Stimulated activated CD4-positive, alpha-beta T cell treated with anti-CD3 and anti-CD28 coated beads, TNF-alpha, amount 100 ng/mL, for 48 hours (primary cell): ENCODE measurements at places on chromosomes 7 and 10.

DNA sequence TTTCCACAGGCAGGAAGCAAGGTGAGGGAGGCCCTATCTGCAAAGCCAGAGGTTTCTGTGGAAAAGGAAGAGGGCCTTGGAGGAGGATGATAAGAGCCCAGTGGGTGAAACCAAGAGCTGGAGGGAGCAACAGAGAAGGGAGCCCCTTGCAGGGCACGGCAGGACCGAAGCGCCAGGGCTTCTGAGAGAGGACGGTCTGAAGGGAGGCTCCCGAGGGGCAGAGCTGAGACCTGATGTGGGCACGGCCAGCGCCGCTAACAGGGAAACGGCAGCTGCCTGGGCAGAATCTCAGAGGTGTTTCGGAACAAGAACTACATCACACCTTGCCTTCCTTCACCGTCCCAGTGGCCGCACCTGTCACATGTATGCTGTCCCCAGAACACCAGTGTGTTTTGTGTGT is 144.3 kb upstream of the ADARB2 start:
- DNase-seq: no peak

- no peak for DNase-seq
Observed at GRCh38 chr10:1731592-1731991, 5.7 kb downstream of the ADARB2 start.

DNA sequence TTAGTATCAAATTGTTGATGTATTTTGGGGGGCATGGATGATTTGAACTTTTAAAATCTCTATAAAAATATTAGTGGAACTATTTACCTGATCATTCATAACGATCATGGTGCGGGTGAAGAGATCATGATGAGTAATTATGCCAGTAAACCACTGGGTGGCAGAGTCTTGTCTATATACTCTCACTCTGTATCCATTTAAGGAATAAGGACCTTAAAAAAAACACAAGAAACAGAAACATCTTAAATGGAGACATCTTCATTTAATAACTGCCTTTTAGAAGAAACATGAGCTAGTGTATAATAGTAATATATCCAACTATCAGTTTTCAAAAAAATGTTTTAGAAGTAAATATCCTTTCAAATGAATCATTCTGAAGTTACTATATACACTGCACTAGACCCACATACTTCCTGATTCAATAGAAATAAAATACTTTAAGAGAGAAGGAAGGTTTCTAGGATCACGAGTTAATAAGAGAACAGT is 84.0 kb downstream of the NRBF2 start:
- DNase-seq: no peak

- DNase-seq: no peak
Observed at GRCh38 chr7:70178211-70178610, 579.9 kb downstream of the AUTS2 start.

DNA sequence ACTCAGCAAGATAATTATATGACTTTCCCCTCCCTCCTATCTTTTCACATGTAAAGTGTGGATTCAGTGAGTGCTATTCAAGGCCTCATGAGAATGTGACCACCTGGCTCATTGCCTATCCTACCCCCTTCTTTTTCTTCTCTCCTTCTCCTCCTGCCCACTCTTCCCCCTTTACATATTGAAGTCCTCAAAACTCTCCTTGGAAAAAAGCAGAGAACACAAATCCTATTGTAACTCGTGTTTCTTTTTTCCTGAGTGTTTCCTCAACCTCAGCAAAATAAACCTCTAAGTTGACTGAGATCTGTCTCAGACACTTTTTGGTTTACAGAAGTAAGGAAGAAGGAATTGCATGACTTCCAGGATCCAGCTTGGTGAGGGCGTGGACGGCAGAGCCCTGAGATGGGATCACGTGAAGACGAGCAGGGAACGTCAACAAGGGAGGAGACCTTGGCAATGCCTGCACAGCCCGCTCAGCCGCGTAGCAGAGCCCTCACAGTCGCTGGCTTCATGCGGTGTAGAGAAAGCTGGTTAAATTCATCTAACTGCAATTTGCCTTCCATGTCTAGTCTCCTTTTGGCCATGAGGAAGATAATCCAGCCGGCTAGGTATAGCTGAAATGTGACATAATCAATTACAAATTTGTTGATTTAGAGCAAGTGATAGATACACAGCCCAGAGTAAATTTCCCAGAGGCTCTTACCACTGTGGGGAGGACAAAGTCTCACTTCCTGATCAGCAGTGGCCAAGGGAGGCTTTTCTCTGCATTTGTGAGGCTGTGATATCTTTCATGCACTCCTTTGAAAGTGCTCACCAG is 75.7 kb downstream of the LYZL2 start:
- DNase-seq: no peak

DNA sequence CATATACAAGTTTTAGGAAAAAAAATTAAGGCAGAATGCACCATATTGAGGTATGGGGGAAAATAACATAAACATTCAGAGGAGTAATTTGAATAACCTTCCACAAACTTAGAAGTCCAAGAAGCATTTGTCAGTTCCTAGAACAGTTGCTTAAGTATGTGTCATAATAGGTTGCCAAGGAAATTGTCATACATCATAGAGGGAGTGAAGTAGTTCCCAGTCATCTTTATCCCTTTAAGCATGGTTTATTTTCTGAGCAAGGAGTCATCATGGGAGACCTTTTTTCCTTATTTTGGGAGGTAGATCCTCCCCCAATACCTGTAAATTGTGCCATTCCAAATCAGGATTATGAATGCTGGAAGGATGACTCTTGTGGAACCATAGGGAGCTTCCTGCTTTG is at the start of gene SSMEM1:
Gene SSMEM1 (plus strand): TSS at position 219 of the 400 bp plus-strand sequence. CDS start 51 bp downstream, at position 270.
- no peak for DNase-seq

- DNase-seq: no peak
Observed at GRCh38 chr10:7243139-7243538, 167.7 kb downstream of the SFMBT2 start.

- DNase-seq: no peak
Observed at GRCh38 chr7:37287131-37287855, 161.4 kb downstream of the ELMO1 start.

DNA sequence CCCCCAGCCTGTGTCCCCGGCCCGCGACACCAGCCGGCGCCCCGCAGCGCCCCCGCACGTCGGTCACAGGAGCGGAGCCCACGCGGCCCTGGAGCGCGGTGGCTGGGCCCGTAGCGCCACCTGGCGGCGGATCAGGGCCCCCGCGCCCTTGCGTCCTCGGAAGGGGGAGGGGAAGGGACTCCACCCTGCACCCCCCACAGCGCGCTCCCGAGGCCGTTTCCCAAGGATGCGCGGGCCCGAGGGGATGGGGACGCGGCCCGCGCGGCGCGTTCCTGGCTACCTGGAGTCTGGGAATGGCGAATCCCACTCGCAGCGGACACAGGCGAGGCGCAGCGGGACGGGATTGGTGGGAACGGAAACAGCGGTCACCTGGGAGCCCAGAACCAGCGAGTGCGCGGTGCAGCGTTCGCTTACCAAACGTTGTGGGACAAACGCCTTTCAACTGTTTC is 23.8 kb upstream of the MKI67 start:
- peak; percentile 72 for DNase-seq

- DNase-seq: no peak
Observed at GRCh38 chr7:121341933-121342332, 13.1 kb downstream of the WNT16 start.

GRCh38 chr7:21371360-21371759 is 56.5 kb upstream of the SP4 start:
- no peak for DNase-seq

DNA sequence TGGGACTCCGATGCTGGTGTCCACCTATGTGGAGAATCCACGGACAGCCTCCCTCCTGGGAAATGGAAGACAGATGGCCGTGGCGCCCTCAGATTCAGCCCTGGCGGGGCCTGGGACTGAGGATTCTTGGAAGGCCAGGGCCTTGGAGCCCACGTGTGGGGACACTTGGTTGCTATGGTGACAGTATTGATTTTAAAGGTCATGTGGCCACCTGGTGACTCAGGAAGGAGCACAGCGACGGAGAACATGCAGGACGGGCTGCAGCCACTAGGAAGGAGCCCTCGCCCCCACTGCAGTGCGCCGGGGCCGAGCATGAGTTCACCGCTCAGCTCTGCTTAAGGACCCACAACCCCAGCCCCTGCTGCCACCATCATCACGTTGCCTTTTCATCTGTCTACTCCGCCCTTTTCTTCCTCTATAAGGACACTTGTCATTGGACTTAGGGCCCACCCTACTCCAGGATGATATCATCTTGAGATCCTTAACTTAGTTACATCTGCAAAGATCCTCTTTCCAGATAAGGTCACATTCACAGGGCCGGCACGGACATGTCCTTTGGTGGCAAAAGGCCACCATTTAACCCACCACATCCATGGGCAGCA is 3.7 kb upstream of the STK32C start:
- no peak for DNase-seq

GRCh38 chr7:47380325-47381133 is 201.4 kb downstream of the TNS3 start:
- no peak for DNase-seq

- DNase-seq: no peak
Observed at GRCh38 chr10:43255634-43256431, 11.0 kb downstream of the RASGEF1A start.

DNA sequence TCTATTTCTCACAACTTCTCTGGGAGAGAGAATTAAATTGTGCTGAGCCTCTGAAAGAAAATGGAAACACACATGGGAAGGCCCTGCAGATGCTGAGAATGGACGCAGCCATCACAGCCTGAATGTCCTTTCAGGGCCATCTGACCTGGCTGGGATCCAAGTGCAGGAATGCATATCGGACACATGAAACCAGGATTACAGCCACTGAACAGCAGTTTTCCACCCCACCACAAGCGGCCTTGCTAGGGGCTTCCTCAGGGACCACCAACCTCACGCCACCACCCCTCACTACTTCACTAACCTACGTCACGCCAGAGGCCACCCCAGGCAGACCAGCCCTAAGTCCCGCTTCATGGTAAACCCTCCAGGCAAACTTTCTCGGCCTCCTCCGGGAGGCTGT is 103.3 kb downstream of the DIP2C start:
- DNase-seq: no peak

DNA sequence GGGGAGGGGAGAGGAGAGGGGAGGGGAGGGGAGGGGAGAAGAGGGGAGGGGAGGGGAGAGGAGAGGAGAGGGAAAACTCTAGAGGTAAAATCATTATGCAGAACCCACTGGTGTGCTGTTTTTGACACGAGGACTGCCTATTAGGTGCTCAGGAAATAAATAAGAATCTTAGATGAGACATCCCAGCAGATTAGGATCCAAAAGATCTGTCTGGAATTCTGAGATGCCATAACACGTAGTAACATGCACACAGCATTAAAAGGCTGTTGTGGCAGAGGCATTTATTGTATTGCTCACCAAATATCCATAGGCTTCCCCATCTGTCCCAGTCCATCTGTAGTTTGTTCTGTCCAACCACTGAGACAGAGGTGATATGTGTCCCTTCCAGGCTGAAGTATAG is 40.8 kb upstream of the KMT2E start:
- no peak for DNase-seq

GRCh38 chr10:23826421-23826820 is 382.5 kb upstream of the KIAA1217 start:
- no peak for DNase-seq

DNA sequence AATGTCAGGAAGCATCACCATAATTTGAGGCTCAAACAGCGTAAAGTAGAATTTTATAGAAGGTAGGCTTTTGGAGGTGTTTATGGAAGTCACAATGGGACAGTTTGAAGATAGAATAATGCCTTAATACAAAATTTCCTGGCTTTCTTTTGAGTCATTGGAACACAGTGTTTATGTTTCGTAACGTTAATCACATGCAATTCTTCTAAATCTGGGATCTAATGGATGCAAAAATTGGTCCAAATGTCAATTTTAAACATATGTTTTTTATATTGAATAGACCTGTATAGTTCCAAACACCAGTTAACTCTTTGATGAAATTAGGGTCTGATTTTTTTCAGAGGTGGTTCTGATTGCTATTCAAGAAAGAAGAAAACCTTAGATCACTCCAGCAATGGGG is 86.5 kb upstream of the HPS1 start:
- no peak for DNase-seq

GRCh38 chr7:87083865-87084519 is 24.5 kb upstream of the ELAPOR2 start:
- DNase-seq: no peak

GRCh38 chr10:89556600-89556999 is 21.2 kb upstream of the SLC16A12 start:
- no peak for DNase-seq

- DNase-seq: no peak
Observed at GRCh38 chr7:40000734-40001315, 50.8 kb downstream of the CDK13 start.

GRCh38 chr7:115973406-115973805 is 57.2 kb downstream of the TFEC start:
- DNase-seq: no peak

DNA sequence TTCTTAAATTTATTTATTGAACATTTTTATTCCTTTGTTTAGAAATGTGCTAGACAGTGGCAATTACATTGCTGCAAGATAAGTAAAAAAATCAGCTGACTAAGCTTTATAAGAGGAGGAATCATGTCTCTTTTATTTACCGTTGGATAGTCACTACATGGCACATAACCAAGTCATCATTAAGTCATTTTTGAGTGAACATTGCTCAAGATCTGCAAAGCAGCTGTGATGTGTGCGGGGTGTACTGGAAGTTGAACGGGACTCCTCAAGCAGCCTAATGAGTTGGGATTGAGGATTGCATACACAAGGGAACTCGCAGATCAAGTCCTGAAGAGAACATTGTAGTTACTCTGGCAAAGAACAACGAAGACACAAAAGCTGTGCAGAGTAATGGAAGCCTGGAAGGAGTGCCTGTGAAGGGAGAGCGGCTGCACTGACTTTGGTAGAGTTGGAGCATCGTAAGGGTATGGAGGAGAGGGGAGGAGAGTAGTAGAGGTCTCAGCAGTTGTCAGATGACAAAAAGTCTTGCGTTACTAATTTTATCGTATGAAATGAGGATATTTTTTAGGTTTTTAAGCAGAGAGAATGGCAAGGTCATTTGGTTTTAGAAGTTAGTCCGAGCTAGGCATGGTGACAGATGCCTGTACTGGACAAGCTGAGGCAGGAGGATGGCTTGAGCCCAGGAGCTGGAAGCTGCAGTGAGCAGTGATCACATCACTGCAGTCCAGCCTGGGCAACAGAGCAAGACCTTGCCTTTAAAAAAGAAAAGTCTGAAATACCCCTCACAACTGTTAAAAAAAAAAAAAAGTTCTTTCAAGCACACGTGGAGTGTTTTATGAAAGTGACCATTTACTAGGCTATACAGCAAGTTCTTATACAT is 95.1 kb downstream of the BMPR1A start:
- no peak for DNase-seq

DNA sequence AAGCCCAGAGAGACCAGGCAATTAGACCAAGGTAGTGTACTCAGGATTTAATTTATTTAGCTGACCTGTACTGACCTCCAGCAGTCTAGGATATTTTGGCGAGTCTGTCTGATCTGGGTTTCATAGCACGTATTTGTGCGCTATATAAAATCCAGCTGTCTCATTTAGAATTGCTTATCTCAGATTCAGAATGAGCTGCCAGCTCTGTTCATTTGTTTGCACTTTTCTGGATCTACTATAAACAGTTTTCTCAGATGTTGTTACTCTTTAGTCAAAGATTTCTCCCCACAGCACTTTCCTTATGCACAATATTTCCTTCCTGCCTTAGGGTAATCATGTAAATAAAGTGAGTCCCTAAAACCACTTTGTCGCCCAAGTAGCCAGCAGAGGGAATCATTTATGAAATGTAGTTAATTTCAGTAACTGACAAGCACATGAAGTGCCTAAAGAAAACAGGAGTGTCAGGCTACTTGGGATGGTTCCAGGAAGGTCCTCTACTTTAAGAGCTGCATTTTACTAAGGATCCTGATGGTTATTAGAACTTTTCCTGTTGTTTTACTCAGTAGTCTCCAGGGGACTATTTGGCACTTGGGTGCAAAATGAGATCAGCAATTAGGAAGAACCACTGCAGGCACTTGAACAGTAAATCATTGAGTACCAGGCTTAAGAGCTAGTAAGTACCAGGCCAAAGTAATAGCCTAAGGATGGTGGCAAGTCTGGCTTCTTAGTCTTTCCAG is 226.4 kb downstream of the TWIST1 start:
- no peak for DNase-seq
